ENCODE measurements at places on chromosomes 1 and 21.

DNA sequence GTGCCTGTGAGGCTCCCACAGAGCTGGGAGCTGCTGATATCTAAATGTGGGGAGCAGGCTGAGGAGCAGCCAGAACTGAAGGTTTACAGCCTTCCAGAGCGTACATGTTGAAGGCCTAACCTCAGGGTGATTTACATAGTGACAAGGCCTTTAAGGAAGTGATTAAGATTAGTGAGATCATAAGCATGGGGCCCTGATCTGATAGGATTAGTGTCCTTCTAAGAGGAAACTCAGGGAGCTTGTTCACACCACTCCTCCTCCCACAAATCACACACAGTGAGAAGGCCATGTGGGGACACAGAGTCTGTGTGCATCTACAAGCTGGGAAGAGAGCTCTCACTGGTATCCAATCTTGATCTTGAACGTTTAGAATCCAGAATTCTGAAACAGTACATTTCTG lies 92.3 kb upstream of the NBPF6 start:
- no peak for DNase-seq

- no peak for DNase-seq
These were observed 116.3 kb downstream of the AJAP1 start for GRCh38 chr1:4770713-4771112.

GRCh38 chr1:201265756-201266155 lies 17.6 kb upstream of the PKP1 start:
- peak; percentile 30 for DNase-seq

DNA sequence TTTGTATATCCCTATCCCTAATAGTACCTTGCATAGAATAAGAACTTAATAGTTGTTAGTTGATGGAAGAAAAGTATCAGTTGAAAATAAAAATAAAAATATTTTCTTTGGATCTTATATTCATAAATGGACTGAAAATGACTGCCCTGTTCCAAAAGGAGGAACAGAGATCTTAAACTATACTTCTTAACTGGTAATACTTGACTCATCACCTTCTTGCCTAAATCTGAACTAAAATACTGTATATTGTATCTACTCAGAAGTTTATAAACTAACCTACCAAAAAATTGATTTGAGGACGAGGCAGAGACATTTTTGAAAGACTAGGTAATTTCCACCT lies 178.8 kb downstream of the SYT2 start:
- no peak for DNase-seq
